ENCODE measurements at places on chromosomes 3 and 15. TPM values are rescaled to one million over a fixed set of nuclear protein-coding genes. Genes with fewer than 3 reads are reported as not detected.

The SCAANT1 gene
- total RNA-seq = not detected

The CSTA gene
- 0.44 TPM for total RNA-seq

The FBXW12 gene
- total RNA-seq = not detected

The DUOXA2 gene
- not detected for total RNA-seq

The GOLGA8J gene
- total RNA-seq = not detected

- no peak for DNase-seq
Observed at GRCh38 chr3:73637042-73637441, 12.3 kb upstream of the PDZRN3 start.

DNA sequence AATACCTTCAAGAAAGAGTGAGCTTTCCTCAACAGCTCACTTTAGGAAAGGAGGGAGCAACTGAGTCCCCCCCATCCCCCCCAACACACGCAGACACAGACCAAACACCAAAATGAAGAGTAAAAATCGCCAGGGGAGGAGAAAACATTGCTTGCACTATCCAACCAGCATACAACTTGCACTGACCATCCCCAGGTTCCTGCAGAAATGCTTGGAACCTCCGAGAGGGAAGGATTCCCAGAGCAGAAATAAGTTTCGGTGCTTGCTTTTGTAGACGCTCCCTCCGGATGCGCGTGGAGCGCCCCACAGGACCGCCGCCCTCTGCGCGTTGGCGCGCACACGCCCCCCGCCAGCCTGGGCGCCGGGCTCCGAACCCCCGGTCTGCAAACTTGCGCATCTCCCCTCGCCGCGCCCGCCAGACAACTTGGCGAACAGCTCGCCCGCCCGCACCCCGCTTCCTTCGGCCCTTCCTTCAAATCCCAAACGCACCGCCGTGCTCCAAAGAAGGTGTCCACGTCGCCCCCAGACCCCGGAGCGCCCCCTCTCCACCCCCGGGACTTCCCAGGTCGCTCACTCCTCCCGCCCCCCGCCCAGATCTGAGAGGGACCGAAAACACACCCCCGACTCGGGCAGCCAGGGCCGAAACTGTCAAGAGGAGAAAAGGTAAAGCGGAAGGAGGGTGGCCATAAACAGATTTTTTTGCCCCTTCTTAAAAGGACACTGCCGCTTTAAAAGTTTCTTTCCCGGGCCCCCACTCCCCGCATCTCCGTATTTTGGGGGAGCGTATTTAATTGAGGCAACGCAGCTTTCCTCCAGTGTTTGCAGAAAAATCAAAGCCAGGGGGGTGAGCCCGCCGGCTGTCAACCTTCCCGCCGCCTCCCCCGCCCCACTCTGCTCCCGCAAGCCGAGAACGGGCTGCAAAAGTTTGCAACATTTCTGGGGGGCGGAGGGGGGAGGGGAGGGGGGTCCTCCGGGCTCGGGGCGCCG, 859 bp downstream of the RORA start:
- no peak for DNase-seq

DNA sequence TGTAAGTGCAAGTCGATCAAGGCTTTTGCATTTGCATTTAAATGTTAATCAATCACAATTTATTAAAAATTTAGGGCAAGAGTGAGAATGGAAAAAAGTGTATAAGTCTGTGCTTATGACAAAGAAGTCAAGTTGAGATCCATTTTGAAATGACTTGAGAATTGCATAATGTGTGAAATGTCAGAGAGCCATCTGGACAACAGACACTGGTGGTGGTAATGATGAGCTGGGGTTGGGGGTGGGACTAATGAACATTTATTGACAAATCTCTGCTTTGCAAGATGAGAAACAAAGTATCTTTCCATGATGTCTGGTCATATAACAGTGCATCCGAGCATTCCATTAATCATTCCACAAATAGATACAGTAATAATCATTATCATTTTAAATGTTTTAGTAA, 89.4 kb upstream of the ZBTB20 start:
- no peak for DNase-seq

DNA sequence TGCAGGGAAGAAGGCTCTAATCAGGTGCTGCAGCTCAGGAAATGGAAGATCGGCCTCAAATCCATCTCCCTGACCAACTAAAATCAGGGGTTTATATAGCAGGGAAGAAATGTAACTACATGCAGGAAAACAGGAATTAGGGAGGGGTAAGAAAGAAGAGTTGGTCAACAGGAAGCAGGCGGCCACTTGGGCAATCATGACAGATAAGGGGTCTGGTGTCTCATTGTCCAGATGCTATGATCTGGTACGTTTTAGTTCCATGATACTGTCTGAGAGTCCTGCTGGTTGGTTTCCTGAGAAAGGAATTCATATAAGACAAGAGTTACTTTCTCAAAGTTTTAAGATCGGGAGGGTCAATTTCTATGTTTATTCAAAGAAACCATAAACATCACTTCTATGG, 24.2 kb downstream of the KATNBL1 start:
- no peak for DNase-seq

- no peak for DNase-seq
Observed at GRCh38 chr3:126685021-126685420, 19.0 kb upstream of the CHCHD6 start.

- no peak for DNase-seq
Observed at GRCh38 chr3:194277786-194278130, 73.4 kb downstream of the CPN2 start.

DNA sequence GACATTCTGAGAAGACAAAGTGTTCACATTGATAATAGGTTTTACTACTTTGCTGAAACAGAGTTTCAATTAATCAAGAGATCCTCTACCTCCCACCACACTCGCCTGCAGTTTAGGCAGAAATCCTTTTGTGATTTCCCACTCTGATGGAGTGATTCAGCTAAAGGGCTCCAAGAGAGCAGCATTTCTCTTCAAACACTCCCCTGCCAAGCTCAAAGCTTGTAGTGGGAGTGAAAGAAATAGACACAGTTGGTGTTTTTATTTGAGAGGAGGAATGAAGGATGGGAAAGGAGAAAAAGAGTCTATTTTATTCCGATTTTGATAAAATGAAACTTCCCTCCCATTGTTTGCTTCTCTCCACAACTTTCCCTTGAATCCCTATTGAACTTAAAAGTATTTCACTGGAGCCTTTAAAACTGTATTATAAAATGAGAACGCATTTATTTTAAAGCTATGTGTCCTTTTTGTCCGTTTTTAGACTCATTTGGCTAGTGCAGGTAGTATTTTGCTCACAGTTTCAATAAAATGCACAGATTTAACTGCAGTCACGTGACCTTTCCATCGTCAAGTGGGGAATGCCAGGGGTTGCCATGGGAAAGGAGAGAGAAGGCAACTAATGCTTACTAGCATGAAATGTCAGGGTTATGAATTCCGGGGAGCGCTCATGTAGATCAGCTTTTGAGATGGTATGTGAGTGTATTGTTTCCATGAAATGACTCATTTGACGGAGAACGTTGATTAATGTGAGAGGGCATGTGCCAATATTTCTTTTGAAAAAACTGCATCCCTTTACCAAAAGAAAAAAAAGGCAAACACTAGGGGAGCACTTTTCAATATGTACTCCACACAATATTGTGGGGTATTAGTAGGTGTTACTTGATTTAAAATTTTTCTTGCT, 7.7 kb upstream of the OSBPL11 start:
- no peak for DNase-seq

- DNase-seq = no peak
Observed at GRCh38 chr15:76146812-76147211, 87.0 kb downstream of the TMEM266 start.

DNA sequence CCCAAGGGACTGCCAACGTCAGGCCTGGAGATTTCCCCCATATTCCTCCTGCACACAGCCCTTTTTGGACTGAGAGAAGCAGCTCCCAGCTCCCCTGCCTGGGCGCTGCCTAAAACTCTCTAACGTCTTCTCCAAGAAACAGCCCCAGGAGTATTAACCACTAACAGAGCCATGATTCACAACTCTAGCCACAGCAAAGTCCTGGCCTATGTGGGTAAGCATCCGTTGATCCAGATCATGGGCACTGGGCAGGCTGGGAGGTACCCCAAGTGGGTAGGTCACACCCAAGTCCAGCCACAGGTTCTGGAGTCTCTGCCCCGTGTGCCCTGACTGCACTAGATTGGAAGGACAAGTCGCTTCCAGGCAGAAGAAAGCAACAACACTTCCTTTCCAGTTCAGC, 31.9 kb downstream of the NBEAL2 start:
- no peak for DNase-seq

GRCh38 chr3:11498646-11499045, 145.1 kb downstream of the VGLL4 start:
- no peak for DNase-seq

All from K562 (cell line).